ENCODE measurements at places on chromosomes 6 and 20. TPM values are rescaled to one million over a fixed set of nuclear protein-coding genes. Genes with fewer than 3 reads are reported as not detected.

The SNAP25 gene
- total RNA-seq = not detected

DNA sequence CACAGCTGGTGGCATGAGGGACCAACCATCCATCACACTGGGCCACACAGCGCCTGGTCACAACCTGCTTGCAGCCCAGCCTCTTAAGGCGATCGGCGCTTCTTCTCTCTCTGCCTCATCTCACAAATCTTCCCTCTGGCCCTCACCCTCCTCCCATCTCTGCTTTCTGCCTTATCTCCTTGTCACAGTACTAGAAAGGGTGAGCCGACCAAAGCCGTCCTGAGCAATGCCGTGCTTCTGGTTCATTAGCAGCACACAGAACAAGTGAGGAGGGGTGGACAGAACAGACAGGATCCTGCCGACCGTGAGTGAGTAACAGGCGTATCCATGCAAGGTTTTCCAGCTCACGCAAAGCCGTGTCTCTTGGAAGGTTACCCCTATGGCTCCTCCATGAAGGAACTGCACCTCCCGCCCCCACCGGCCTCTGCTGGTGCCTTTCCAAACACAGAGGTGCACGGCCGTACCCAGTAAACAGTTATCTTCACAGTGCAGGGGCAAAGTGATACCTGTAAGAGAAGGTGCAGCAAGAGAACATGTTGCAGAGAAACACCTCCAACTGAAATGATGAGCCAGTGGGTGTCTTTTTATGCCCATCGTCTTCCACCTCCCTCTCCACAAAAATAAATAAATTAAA lies 331.7 kb downstream of the FARS2 start:
- no peaks in the 10 kb centered on the region for H3K36me3 ChIP-seq
- H3K4me1 ChIP-seq = no peaks in the 10 kb centered on the region
- no peak overlapping the region for H3K4me3 ChIP-seq
- no peak overlapping the region for H3K27ac ChIP-seq
- no peaks in the 10 kb centered on the region for H3K27me3 ChIP-seq
- DNase-seq = no peak

The ANKEF1 gene
- 11.7 TPM for total RNA-seq

DNA sequence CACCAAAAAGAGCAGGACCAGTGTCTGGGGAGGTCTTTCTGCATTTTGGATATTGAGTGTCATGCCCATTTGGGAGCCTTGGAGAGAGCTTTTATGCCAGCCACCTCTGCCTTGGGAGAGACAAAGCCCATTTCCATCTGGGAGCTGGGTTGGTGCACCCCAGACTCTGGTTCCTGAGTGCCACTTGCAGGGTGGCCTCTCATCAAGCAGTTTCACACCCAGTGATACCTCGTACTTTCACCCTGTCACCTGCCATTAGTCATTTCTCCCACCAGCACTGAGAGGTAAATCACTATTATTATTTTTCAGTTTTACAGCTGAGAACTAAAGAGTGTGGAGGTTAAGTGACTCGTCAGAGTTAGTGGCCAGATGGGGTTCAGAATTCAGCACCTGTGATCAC lies 94.7 kb downstream of the PTPRT start:
- H3K4me3 ChIP-seq = no peak overlapping the region
- no peak for DNase-seq
- no peaks in the 10 kb centered on the region for H3K36me3 ChIP-seq
- no peaks in the 10 kb centered on the region for H3K4me1 ChIP-seq

- DNase-seq = no peak
- no peaks in the 10 kb centered on the region for H3K27me3 ChIP-seq
- no peak overlapping the region for H3K27ac ChIP-seq
- no peaks in the 10 kb centered on the region for H3K4me1 ChIP-seq
Observed at GRCh38 chr20:64015635-64016034, 20.3 kb upstream of the C20orf204 start.

The TNF gene
- not detected for total RNA-seq

Data from thyroid gland (tissue), 4 donors.